Esophagus squamous epithelium (tissue), 5 donors: ENCODE measurements at places on chromosomes 11 and 22. TPM values are rescaled to one million over a fixed set of nuclear protein-coding genes. Genes with fewer than 3 reads are reported as not detected.

RAC2 gene
- 21.7 TPM for total RNA-seq

DNA sequence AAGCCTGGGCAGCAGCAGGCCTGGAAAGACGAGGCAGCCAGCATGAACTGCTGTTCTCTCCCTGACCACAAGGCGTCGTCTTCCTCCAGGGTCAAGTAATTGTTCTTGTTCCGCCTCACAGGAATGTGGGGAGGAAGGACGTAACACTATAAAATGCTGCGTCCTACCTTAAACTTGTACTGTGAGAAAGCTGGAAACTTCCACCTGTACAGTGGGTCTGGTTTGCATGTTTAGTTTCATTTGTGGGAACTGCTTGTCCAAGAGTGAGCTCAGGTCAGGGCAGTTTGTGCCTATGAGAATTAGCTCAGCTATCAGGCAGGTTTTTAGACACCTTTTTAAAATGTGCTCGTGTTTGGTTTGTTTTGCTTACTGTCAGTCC is 55.2 kb downstream of the PANX1 start:
- DNase-seq = no peak
- H3K27me3 ChIP-seq = no peaks in the 10 kb centered on the region
- no peak overlapping the region for H3K4me3 ChIP-seq
- H3K27ac ChIP-seq = no peak overlapping the region

DNA sequence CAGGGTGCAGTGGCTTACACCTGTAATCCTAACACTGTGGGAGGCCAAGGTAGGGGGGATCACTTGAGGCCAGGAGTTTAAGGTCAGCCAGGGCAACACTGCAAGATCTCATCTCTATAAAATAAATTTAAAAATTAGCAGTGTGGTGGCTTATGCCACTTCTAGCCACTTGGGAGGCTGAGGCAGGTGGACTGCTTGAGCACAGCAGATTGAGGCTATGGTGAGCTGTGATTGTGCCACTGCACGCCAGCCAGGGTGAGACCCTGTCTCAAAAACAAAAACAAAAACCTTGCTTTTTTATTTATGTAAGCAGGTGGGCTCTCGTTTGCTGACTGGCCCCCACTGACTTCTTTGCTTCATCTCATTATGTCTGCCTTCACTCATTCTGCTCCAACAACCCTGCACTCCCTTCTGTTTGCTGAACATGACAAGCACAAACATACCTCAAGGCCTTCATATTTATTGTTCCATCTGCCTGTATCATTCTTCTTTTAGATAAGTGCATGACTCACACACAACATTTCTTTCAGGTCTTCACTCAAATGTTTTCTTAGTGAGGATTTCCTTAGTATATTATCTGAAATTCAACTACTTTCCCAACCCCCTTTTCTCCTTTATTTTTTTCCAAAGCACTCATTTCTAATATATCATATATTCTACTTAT is 32.4 kb upstream of the CLNS1A start:
- no peak overlapping the region for H3K4me3 ChIP-seq
- H3K4me1 ChIP-seq = no peaks in the 10 kb centered on the region
- DNase-seq = no peak

DNA sequence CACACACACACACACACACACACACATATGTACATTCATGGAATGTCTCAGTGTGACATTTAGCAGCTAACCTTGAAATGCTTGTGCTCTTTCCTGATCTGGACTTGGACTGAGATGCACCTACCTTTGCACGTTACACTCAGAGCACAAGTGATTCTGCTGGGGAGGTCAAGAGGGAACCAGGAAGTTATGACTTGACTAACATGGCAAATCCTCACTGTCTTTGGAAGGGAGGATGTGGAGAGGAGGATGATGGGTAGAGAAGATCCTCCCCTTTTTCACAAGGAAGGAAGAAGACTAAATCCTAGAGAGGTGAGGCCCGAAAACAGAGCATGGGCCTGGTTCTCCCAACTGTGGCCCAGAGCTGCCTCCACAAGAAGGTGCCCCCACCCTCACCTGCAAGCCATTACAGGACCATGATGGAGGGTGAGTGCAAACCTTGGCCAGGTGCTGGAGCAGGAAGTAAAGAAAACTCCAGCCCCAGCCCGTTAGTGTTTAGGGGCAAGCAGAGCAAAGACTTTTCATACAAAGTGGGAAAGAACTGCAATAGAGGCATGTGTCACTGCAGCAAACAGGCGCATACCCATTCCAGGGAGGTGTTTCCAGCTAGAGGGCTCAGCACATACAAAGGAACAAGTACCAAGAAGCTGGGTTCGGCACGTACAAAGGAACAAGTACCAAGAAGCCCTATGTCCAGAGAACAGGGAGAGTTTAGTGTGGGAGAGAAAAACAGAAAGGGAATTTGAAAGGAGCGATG is 26.4 kb downstream of the SCN4B start:
- no peak for DNase-seq
- no peaks in the 10 kb centered on the region for H3K27me3 ChIP-seq
- H3K4me3 ChIP-seq = no peak overlapping the region
- no peak overlapping the region for H3K27ac ChIP-seq

- H3K27me3 ChIP-seq = no peaks in the 10 kb centered on the region
- no peaks in the 10 kb centered on the region for H3K4me1 ChIP-seq
Measured at GRCh38 chr22:32079130-32080089, 36.3 kb downstream of the SLC5A1 start.

APOL2 gene
- 44.5 TPM for total RNA-seq

GRCh38 chr11:106344394-106344793 is 266.9 kb downstream of the AASDHPPT start:
- H3K4me3 ChIP-seq = no peak overlapping the region
- H3K27ac ChIP-seq = no peak overlapping the region
- no peaks in the 10 kb centered on the region for H3K4me1 ChIP-seq

E2F8 gene
- total RNA-seq = 4.0 TPM

TIMM10B gene
- 36.8 TPM for total RNA-seq

DNA sequence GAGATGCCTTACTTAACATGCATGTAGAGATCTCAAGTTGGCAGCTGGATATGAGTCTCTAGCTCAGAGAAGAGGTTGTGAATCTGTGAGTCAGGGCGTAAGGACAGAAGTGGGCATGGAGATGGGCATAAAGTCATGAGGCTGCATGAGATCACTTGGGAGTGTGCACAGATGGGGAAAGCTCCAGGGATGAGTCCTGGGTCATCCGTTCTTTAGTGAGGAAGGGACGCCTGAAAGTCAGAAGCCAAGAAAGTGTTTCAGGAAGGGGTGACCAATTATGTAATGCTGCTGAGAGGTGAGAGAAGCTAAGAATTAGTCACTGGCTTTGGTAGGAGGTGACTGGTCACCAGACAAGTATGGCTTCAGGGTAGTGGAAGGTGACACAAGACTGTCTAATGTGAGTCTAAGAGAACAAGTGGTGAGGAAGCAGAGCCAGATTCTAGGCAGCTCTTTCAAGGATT is 6.7 kb downstream of the ACP2 start:
- H3K27ac ChIP-seq = no peak overlapping the region
- H3K36me3 ChIP-seq = peaks cover 100% of the 10 kb centered on the region
- H3K4me3 ChIP-seq = no peak overlapping the region
- no peaks in the 10 kb centered on the region for H3K27me3 ChIP-seq
- no peak for DNase-seq
- H3K4me1 ChIP-seq = peaks cover 5% of the 10 kb centered on the region

DNA sequence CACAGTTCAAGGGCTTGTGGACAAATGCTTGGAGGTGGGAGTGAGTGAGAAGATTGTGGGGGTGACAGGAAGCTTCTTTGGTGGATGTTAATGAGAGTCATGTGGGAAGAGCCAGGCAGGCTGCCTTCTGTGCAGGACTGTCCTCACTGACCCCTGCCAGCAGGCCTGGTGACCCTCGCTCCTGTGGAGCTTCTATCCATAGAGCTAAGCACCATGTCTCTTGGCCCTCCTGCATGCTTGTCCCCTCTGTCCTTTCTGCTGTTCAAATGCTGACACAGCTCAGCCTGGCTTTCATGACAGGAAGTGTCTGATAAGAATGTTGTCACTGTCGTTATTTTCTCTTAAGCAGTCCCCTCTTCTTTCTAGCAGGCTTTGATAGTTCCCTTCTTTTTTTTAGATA is 37.6 kb downstream of the NAT10 start:
- no peak overlapping the region for H3K4me3 ChIP-seq
- no peaks in the 10 kb centered on the region for H3K27me3 ChIP-seq
- H3K27ac ChIP-seq = no peak overlapping the region
- H3K36me3 ChIP-seq = peaks cover 63% of the 10 kb centered on the region

DNA sequence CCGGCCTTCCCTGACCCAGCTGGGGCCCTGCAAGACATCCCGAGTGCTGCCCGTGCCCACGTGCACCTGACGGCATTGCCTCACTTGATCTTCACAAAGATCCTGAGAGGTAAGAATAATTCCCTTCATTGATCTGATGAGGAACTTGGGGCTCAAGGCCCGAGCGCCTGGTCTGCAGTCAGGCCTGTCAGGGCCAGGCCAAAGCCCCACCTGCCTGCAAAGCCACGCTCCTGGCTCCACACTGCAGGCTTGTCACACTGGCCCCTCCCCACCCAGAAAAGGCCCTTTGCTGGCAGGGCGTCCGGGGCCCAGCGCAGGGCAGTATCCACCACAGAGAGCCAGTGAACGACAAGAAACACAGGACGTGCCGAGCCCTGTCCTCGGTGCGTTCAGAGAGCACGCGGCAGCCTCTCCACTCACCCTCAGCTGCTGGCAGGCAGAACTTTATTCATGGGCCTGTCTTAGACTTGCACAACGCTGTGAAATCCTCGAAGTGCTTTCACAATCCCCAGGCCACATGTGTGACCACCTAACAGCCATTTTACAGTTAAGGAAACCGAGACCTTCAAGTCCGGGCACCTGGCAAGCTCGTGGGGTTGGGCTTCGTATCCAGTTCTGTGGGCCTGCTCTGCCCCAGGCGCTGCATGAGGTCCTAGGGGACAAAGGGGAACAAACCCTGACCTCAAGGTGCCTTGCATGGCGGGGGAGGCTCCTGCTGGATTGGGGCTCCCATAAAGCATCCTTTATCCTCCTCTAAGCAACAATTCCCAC is 14.8 kb downstream of the KIAA0930 start:
- DNase-seq = no peak
- no peaks in the 10 kb centered on the region for H3K36me3 ChIP-seq
- H3K27me3 ChIP-seq = no peaks in the 10 kb centered on the region
- H3K27ac ChIP-seq = peak overlapping the region; percentile 83

- no peak for DNase-seq
- no peak overlapping the region for H3K4me3 ChIP-seq
- no peaks in the 10 kb centered on the region for H3K4me1 ChIP-seq
- peaks cover 62% of the 10 kb centered on the region for H3K36me3 ChIP-seq
- no peak overlapping the region for H3K27ac ChIP-seq
Measured at GRCh38 chr11:116893906-116894305, 56.5 kb upstream of the APOA1 start.

CASP5 gene
- total RNA-seq = not detected

- H3K4me1 ChIP-seq = no peaks in the 10 kb centered on the region
- no peak overlapping the region for H3K4me3 ChIP-seq
- H3K36me3 ChIP-seq = peaks cover 5% of the 10 kb centered on the region
- DNase-seq = no peak
Measured at GRCh38 chr22:26784772-26785171, 127.4 kb downstream of the MIAT start.

DNA sequence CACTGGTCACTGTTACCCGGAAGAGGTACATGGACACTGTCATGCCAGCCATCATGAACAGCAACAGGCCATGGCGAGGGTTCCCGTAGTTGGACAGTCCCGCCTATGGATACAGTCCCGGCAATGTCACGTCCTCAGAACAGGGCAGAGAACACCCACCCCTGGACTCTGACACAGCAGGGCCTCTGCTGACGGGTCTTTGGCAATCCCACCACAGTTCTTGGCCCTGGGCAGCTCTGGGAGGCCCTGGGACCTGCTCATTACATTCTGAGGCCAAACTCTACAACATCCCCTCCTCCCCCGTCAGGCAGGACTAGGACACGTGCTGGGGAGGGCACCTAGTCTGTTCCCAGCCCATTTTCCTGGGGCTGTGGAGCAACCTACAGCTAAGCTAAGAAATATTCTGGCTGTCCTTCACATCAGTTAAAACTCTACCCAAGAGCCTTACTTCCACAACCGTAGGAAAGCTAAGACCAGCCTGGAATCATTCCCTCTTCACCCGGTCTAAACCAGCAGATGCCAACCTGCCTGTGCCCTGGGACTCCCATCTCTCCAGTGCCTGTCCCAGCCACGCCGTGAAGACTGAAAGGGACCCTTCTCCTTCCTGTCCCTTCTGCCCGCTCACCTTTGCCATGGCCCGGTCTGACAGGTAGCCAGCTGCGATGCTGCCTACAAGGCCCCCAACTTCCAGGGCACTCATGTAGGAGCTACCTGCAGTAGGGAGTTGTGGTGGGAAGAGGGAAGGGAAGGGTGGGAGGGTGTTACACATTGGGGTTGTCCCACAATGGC is 4.5 kb downstream of the SLC37A4 start:
- H3K36me3 ChIP-seq = peaks cover 69% of the 10 kb centered on the region
- H3K27ac ChIP-seq = no peak overlapping the region
- no peaks in the 10 kb centered on the region for H3K27me3 ChIP-seq

DNA sequence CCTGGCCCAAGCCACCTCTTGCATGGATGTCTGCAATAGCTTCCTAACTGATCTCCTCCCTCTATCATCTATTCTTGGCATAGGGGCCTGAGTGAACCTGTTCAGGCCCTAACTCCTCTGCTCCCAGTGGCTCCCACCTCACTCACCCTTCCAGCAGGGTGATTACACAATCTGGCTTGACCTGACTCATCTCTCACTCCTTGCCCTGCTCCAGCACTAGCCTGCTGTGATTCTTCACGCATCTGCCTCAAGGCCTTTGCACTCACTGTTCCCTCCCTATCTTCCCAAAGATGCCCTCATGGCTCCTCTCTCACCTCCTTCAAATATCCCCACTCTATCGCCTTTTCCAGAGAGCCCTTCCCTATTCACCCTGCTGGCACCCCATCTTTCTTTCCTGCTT is 10.5 kb downstream of the SCN4B start:
- H3K27me3 ChIP-seq = no peaks in the 10 kb centered on the region
- no peak overlapping the region for H3K4me3 ChIP-seq
- no peak overlapping the region for H3K27ac ChIP-seq
- H3K36me3 ChIP-seq = no peaks in the 10 kb centered on the region

GRCh38 chr22:25167834-25168601 is 31.6 kb upstream of the CRYBB3 start:
- DNase-seq = no peak
- H3K27me3 ChIP-seq = no peaks in the 10 kb centered on the region
- peaks cover 31% of the 10 kb centered on the region for H3K4me1 ChIP-seq
- peaks cover 28% of the 10 kb centered on the region for H3K36me3 ChIP-seq

LDHA gene
- 753 TPM for total RNA-seq
